ENCODE measurements at places on chromosomes 5 and 9. TPM values are rescaled to one million over a fixed set of nuclear protein-coding genes. Genes with fewer than 3 reads are reported as not detected.

Gene ANKRD18A
- not detected for total RNA-seq

Gene PCDHB16
- 0.70 TPM for total RNA-seq

Gene CDKN2B
- total RNA-seq, result 11.2 TPM

Gene IPO11
- 26.3 TPM for total RNA-seq

Gene ACOT12
- not detected for total RNA-seq
